Left renal cortex interstitium (tissue), 4 donors: ENCODE measurements at places on chromosomes 1 and 21.

GRCh38 chr1:74505928-74506710 lies 6.3 kb downstream of the LRRC53 start:
- no peak for DNase-seq

- no peak for DNase-seq
Observed at GRCh38 chr1:155038602-155039307, 5.1 kb downstream of the DCST1 start.

- no peak for DNase-seq
Observed at GRCh38 chr21:33801424-33802405, 113.9 kb downstream of the ATP5PO start.

GRCh38 chr1:185964946-185965345 lies 230.8 kb downstream of the HMCN1 start:
- DNase-seq, result no peak
